ENCODE measurements at places on chromosomes 16 and 17.

- DNase-seq, result no peak
- peaks cover 20% of the 10 kb centered on the region for H3K4me1 ChIP-seq
- H3K4me3 ChIP-seq, result peak overlapping the region; percentile 55
- H3K36me3 ChIP-seq, result no peaks in the 10 kb centered on the region
- peaks cover 67% of the 10 kb centered on the region for H3K27me3 ChIP-seq
Observed at GRCh38 chr17:48619826-48620449, 4.8 kb upstream of the HOXB8 start.

DNA sequence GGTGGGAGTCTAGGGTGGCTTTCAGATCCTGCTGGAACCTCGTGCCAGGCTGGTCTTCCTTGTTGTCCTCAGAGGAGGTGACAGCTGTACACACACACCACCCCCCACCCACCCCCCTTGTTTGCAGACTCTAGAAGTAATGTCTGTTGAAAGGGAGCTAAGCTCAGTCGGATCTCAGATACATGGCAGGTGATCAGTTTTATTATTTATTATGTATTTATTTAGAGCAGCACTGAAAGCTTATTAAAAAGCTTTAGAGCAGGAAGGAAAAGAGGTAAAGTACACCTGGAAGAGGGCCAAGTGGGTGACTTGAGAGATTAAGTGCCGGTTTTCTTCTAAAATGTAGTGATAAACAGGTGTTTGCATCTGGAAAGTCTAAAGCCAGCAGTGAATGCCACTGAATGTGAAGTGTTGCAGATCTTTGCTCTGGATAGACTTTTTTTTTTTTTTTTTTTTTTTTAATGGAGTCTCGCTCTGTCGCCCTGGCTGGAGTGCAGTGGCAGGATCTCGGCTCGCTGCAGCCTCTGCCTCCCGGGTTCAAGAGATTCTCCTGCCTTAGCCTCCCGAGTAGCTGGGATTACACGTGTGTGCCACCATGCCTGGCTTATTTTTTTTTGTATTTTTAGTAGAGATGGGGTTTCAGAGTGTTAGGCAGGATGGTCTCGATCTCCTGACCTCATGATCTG is 40.2 kb downstream of the FOXK2 start:
- H3K4me3 ChIP-seq, result no peak overlapping the region
- H3K36me3 ChIP-seq, result no peaks in the 10 kb centered on the region
- H3K4me1 ChIP-seq, result peaks cover 9% of the 10 kb centered on the region
- no peaks in the 10 kb centered on the region for H3K27me3 ChIP-seq
- H3K27ac ChIP-seq, result no peak overlapping the region

DNA sequence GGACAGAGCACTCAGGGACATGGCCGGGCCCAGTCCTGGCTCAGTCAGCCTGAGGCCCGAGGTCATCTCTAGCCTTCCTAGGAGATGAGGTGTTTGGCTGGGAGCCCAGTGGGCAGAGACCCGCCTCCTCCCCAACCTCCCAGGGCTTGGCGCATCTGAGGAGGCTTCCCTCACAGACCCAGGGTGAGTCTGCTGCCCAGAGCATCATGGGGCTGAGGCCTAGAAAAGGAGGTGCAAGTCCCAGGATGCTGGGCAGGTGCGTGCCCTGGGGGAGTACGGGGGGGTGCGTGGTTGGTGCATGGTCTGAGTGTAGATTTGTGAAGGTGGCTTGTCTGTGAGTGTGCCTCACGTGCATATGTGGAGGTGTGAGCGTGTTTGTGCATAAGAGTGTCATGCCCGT is 4.7 kb downstream of the PDE6G start:
- H3K36me3 ChIP-seq, result no peaks in the 10 kb centered on the region
- H3K4me1 ChIP-seq, result peaks cover 9% of the 10 kb centered on the region
- H3K27me3 ChIP-seq, result no peaks in the 10 kb centered on the region
- no peak overlapping the region for H3K27ac ChIP-seq
- peak overlapping the region; percentile 36 for H3K4me3 ChIP-seq

DNA sequence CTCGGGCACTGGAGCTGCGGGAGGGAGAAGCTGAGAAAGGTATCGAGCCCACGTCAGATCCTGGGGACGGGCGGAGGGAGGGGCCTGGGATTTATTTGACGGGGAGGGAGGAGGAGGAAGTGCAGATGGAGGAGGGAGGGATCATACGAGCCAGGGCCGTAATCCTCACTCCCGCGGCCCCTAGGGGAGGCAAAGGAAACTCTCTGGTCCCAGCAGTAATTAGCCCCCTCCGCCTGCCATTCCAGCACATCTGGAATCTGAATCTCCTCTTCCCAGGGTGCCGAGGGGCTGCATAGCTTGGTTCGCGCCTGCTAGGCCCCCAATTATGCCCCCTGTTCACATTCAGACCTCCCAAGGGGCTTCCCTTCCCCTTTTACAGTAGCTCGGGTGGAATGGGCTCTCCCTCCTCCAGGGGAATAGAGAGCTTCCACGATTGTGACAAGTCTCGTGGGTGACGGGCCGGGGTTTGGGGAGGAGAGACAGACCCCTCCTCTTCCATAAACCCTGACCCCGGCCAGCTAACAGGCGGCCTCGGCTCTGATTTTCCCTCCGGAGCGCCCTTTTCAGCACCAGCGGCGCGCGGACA is at the start of gene SEZ6L2:
SEZ6L2 (minus strand) TSS at position 35 of the 586 bp plus-strand sequence. CDS start 531 bp downstream, outside the sequence.
- peak; percentile 81 for DNase-seq
- H3K4me1 ChIP-seq, result peaks cover 7% of the 10 kb centered on the region
- H3K36me3 ChIP-seq, result no peaks in the 10 kb centered on the region
- H3K4me3 ChIP-seq, result peak within 1 kb of the TSS; percentile 74
- peaks cover 23% of the 10 kb centered on the region for H3K27me3 ChIP-seq

GRCh38 chr17:35312790-35313711 is 60.4 kb downstream of the SLFN11 start:
- peak; percentile 86 for DNase-seq
- peaks cover 49% of the 10 kb centered on the region for H3K4me1 ChIP-seq
- peaks cover 7% of the 10 kb centered on the region for H3K36me3 ChIP-seq
- H3K27ac ChIP-seq, result peak overlapping the region; percentile 94
- H3K27me3 ChIP-seq, result no peaks in the 10 kb centered on the region

GRCh38 chr17:65228287-65228686 is 91.1 kb downstream of the RGS9 start:
- peak overlapping the region; percentile 62 for H3K4me3 ChIP-seq
- DNase-seq, result no peak
- no peaks in the 10 kb centered on the region for H3K27me3 ChIP-seq
- H3K36me3 ChIP-seq, result no peaks in the 10 kb centered on the region
- H3K27ac ChIP-seq, result no peak overlapping the region
- peaks cover 27% of the 10 kb centered on the region for H3K4me1 ChIP-seq

- no peak overlapping the region for H3K4me3 ChIP-seq
- H3K36me3 ChIP-seq, result peaks cover 12% of the 10 kb centered on the region
- no peak overlapping the region for H3K27ac ChIP-seq
- H3K4me1 ChIP-seq, result peaks cover 12% of the 10 kb centered on the region
Observed at GRCh38 chr17:1003972-1004768, 7.2 kb downstream of the TIMM22 start.

- peaks cover 21% of the 10 kb centered on the region for H3K4me1 ChIP-seq
- H3K27me3 ChIP-seq, result peaks cover 11% of the 10 kb centered on the region
- no peak within 1 kb of the TSS for H3K4me3 ChIP-seq
- DNase-seq, result no peak
Observed at GRCh38 chr17:76537578-76538280, at the start of gene CYGB. Gene CYGB (minus strand): TSS chr17:76537709. CDS start chr17:76537542, 167 bp downstream.

DNA sequence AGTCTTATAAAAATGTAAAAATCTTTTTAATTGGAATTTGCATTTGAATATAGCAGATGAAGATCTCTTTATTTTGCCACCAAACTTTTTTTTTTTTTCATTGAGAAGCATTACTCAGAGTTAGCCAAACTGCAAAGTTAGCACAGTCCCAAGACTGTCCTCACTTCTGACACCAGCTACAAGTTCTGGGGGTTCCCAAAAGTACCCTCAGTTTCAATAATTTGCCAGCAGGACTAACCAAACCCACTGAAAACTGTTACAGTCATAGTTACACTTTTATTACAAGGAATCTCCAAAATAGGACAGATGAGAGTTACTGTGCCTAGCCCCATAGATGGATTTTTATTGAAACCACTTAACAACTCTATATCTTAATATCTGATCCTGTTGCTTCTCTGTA is 144.1 kb downstream of the CHD9 start:
- DNase-seq, result no peak
- H3K27ac ChIP-seq, result no peak overlapping the region
- H3K36me3 ChIP-seq, result peaks cover 6% of the 10 kb centered on the region
- H3K4me1 ChIP-seq, result peaks cover 4% of the 10 kb centered on the region

GRCh38 chr16:11076259-11077018 is 132.1 kb downstream of the CLEC16A start:
- H3K4me1 ChIP-seq, result peaks cover 90% of the 10 kb centered on the region
- peak overlapping the region; percentile 44 for H3K4me3 ChIP-seq
- peak; percentile 69 for DNase-seq
- H3K36me3 ChIP-seq, result peaks cover 25% of the 10 kb centered on the region
- H3K27me3 ChIP-seq, result no peaks in the 10 kb centered on the region

DNA sequence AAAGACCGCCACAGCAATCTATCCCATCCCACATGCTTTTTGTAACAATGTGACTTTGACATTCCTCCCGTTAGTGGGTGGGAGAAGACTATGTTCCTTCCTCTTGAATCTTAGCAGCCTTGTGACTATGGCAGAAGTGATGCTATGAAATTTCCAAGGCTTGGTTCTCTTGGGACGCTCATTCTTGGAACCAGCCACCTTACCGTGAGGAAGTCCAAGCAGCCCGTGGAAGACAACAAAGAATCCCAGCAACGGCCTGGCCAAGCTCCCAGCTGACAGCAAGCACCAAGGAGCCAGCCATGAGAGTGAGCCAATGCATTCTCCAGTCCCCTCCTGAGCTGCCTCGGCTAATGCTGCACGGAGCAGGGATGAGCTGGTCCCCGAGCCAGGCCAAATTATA is 62.3 kb downstream of the VPS53 start:
- DNase-seq, result no peak
- peaks cover 22% of the 10 kb centered on the region for H3K36me3 ChIP-seq
- no peaks in the 10 kb centered on the region for H3K27me3 ChIP-seq

DNA sequence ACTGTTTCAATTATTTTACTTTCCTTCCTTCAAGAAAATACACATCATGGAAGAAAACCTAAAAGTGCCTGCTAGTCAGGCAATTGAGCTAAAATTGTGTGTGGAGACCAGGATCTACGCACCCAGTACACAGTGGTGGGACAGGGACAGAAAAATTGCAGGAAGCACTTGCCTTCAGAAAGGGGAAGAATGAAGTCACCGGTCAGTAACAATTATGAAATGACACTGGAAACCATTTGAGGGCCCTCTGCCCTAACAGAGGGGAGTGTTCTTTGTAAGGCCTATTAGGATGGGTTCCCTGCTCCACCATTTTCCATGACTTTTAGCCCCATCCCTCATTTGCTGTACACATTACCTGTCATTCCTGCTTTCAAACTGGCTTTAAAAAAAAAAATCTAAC is 4.5 kb upstream of the PHAF1 start:
- no peaks in the 10 kb centered on the region for H3K36me3 ChIP-seq
- H3K27ac ChIP-seq, result no peak overlapping the region
- no peak for DNase-seq
- H3K27me3 ChIP-seq, result no peaks in the 10 kb centered on the region

GRCh38 chr17:19986941-19987861 is 9.6 kb upstream of the AKAP10 start:
- H3K4me3 ChIP-seq, result no peak overlapping the region
- H3K27me3 ChIP-seq, result no peaks in the 10 kb centered on the region
- H3K4me1 ChIP-seq, result no peaks in the 10 kb centered on the region
- no peak overlapping the region for H3K27ac ChIP-seq

DNA sequence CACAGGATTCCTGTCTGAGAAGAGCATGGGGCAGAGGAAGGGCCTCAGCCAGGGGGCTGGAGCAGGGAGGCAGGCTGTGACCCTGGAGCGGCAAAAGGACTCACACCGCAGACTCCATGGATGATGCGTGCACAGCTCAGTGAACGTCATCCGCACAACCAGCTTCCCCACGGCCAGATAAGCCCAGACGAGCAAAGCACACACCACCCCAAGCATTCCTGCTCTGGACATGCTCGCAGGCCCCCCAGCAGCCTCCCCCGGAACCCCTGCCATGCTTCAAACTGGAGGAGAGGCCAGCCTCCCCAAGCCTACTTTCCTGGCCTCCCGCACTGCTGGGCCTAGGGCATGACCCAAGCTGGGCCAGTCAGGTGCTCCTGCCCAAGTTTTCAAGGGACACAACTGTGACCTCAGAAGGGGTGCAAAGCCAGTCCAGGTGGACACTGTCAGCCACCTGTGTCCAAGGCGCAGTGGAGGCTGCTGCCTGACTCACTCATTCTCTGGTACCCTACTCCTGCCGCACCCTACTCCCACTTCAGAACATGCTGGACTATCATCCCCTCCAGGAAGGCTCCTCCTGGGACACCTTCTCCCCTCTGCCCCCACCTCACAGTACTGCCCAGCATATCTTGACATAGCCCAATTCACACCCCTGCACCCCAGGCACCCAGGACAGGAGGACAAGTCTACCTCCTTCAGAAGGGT is 4.8 kb downstream of the BCAR1 start:
- H3K4me1 ChIP-seq, result peaks cover 5% of the 10 kb centered on the region
- H3K27me3 ChIP-seq, result peaks cover 39% of the 10 kb centered on the region
- no peak for DNase-seq
- no peak overlapping the region for H3K27ac ChIP-seq

- peaks cover under 1% of the 10 kb centered on the region for H3K36me3 ChIP-seq
- H3K4me3 ChIP-seq, result peak overlapping the region; percentile 27
- peaks cover 11% of the 10 kb centered on the region for H3K4me1 ChIP-seq
- H3K27ac ChIP-seq, result peak overlapping the region; percentile 83
- peak; percentile 58 for DNase-seq
Observed at GRCh38 chr17:83182620-83183101, 103.3 kb downstream of the METRNL start.

DNA sequence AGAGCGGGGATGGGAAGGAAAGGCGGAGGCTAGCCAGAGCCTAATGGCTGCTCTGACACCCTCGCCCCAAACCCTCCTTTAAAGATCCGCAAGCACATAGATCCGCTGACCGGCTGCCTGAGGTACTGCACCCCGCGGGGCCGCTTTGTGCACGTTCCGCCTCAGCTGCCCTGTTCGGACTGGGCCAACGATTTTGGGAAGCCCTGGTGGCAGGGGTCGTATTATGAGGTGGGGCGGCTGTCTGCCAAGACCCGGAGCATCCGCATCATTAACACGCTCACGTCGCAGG is 663 bp downstream of the CYB5D1 start:
- H3K36me3 ChIP-seq, result peaks cover 6% of the 10 kb centered on the region
- H3K4me1 ChIP-seq, result peaks cover 29% of the 10 kb centered on the region
- no peaks in the 10 kb centered on the region for H3K27me3 ChIP-seq
- DNase-seq, result no peak

GRCh38 chr17:80372922-80373570 is 41.9 kb upstream of the ENDOV start:
- H3K4me1 ChIP-seq, result peaks cover 5% of the 10 kb centered on the region
- H3K27ac ChIP-seq, result peak overlapping the region; percentile 60
- peaks cover 51% of the 10 kb centered on the region for H3K36me3 ChIP-seq
- DNase-seq, result no peak

GRCh38 chr16:84048270-84048669 is 5.7 kb upstream of the SLC38A8 start:
- H3K27me3 ChIP-seq, result peaks cover 9% of the 10 kb centered on the region
- no peaks in the 10 kb centered on the region for H3K4me1 ChIP-seq
- DNase-seq, result no peak
- no peak overlapping the region for H3K27ac ChIP-seq
- H3K4me3 ChIP-seq, result no peak overlapping the region

DNA sequence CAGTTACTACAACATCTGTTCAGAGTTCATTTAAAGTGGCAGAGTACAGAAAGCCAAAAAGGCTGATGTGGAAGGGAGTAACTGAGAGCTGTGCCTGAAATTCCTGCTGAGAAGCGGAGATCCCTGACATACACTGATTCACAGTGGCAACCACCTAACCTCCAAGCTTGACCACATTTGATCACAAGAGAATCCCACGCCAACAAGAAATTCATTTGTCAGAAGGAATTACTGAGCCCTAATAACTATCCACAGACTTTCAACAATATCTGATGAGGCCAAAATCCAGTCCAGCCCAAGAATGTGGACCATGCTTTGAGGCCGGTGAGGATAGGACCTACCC is 168.5 kb upstream of the RPH3AL start:
- H3K27ac ChIP-seq, result peak overlapping the region; percentile 80
- DNase-seq, result no peak
- H3K36me3 ChIP-seq, result no peaks in the 10 kb centered on the region
- H3K27me3 ChIP-seq, result no peaks in the 10 kb centered on the region
- H3K4me3 ChIP-seq, result no peak overlapping the region

All from natural killer cell treated with Interleukin-12 subunit alpha and Interleukin-12 subunit beta and Interleukin-15 and Interleukin-18, amount 100 ng/mL, for 72 hours (primary cell).